Hepatocyte (in vitro differentiated cells): ENCODE measurements at places on chromosomes 11 and 22.

- DNase-seq = no peak
Measured at GRCh38 chr11:128483211-128483788, 104.1 kb downstream of the ETS1 start.

DNA sequence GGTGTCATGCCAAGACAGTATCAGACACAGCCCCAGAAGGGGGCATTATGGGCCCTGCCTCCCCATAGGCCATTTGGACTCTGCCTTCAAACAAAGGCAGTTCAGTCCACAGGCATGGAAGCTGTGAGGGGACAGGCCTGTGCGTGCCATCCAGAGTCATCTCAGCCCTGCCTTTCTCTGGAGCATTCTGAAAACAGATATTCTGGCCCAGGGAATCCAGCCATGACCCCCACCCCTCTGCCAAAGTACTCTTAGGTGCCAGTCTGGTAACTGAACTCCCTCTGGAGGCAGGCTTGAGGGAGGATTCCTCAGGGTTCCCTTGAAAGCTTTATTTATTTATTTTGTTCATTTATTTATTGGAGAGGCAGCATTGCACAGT, 14.6 kb downstream of the IL10RA start:
- no peak for DNase-seq

DNA sequence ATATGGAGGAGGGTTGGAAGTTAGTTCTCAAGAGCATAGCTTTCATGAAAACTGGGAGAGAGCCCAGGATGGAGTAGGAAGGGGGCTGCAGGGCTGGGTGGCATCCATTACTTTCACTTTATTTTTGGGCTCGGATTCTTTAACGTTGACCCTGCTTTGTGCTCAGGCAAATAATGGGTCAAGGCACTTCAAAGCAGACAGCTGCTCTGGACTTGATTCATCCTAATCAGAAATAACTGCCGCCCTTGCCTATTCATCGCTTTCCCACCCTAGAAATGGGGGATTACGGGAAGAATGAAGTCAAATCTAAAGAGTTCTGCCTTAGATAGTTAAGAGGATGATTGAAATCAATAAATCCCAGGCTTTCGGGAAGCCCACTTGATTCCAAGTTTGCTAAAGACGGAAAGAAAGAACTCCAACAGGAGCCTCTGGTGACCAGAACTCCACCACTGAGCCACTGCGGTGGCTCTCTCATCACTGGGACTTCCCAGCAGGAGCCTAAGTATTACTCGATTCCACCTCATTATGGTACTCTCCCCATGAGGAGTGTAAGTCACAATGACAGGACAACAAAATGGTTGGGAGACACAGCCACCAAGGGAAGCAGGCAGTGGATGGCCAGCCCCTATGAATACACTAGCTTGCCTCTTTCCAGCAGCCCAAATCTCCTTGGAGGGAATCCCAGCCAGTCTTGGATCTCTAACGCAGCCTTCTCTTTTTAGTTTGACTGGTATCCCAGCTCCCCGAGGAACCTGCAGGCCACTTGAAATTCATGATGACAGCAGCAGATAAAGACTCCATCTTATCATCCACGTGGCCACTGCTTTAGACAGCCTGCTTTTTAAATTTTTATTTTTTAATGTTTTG, 815.5 kb downstream of the NTM start:
- DNase-seq = no peak

GRCh38 chr11:59901306-59901705, 22.7 kb downstream of the OOSP3 start:
- peak; percentile 12 for DNase-seq

DNA sequence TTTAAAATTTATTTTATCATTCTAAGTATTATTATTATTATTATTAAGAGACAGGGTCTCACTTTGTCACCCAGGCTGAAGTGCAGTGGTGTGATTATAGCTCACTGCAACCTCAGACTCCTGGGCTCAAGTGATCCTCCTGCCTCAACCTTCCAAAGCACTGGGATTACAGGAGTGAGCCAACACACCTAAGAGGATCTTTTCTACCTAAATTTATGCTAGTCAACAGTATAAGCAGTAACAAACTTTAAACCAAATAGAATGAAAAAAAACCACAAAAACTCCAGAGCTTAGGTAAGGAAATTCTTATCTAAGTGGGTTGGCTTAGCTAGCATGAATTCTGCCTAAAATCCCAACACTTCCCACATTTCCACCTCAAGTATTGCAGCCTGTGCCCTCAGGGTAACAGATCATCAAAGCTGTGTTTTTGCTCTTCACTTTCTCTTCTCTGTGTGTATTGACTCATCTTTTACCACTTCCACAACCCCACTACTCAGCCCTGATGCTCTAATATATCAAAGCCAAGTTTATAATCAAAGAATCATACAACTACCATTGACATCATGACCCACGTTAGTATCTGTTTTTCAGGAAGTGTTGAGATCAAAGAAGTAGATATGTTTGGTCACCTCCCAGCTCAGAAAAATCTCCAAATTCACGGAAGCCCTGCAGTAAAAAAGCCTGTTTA, 93.7 kb upstream of the SPON1 start:
- no peak for DNase-seq

DNA sequence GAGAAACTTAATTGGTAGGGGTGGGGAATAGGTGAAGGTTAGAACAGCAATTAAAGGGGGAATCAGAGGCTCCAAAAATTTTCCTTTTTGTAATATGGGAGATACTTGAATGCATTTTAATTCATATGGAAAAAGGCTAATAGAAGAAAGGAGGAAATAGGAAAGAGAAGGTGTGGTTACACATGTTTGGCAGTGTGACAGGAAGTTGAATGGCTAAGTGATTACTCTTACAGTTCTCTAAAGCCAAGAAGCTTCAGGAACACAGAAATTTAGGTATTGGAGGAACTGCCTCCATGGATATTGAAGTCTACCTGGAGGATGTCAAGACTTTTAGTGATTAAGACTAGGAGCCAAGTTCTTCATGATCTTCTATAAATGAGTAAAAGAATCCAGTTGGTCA, 6.3 kb downstream of the NXPE2 start:
- DNase-seq = no peak

GRCh38 chr11:65571940-65572339, 398 bp upstream of the FAM89B start:
- peak; percentile 70 for DNase-seq

- no peak for DNase-seq
Measured at GRCh38 chr11:76397383-76397782, 16.3 kb downstream of the GVQW3 start.

GRCh38 chr11:11579012-11579988, 42.5 kb downstream of the GALNT18 start:
- DNase-seq = no peak

GRCh38 chr11:39589391-39589790, 1870.1 kb downstream of the LRRC4C start:
- DNase-seq = no peak

DNA sequence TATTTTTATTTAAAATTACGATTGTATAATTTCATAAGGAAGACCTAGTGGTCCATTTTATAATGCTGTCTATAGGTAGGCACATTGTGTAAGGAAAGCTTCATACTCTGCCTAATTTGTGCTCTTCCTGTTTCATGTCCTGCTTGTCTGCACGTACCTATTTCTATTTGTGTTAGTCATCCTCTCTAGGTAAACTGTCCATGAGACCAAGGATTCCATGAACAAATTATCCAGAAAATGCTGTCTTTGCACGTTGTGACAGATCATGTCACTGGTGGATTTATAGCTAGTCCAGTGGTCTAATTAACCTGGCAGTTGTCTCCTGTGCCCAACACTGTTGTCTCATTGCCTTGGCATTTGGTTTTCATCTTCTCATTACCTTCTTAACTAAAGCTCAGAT, 44.7 kb downstream of the DNAJC24 start:
- DNase-seq = no peak

GRCh38 chr11:77069336-77069968, 2.7 kb downstream of the CAPN5 start:
- DNase-seq = no peak

- no peak for DNase-seq
Measured at GRCh38 chr22:31036671-31037550, 44.2 kb upstream of the SMTN start.

- DNase-seq = no peak
Measured at GRCh38 chr11:11978792-11979487, 29.5 kb downstream of the DKK3 start.

DNA sequence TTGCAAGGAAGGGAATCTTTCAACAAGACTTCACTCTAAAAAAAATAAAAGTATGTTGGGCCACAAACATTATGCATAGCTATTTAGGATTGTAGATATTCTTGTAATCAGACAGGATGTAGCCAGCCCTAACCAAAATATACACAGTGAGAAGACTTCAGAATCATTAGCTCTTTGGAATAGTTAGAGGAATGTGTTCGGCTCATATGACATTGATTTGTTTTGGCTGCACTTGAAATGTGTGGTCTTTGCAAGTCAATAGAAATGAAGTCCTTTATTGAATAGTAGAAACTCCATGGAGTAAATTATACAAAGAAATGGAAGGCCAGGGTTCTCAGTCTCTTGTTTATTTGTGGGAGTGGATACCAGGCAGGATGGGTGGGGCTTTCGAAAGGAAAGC, 692.1 kb downstream of the NTM start:
- no peak for DNase-seq
